ENCODE measurements at places on chromosomes 1 and 21. TPM values are rescaled to one million over a fixed set of nuclear protein-coding genes. Genes with fewer than 3 reads are reported as not detected.

GRCh38 chr1:193479187-193479586 is 292.8 kb upstream of the B3GALT2 start:
- peak overlapping the region; percentile 24 for H3K4me3 ChIP-seq
- no peaks in the 10 kb centered on the region for H3K36me3 ChIP-seq
- peaks cover 31% of the 10 kb centered on the region for H3K4me1 ChIP-seq
- H3K27ac ChIP-seq: peak overlapping the region; percentile 37

DNA sequence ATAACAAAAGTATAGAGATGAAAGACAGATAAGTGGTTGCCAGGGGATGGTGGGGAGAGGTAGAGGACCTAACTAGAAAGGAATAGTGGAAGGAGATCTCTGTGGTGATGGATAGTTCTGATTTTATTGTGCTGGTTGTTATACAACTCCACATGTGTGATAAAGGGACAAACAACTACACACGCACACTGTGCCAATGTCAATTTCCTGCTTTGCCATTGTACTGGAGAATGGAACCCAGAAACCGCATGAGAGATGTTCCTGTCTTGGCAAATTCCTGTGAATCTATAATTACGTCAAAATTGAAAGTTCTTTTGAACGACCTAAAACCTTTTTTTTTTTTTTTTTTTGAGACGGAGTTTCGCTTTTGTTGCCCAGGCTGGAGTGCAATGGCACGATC is 11.0 kb downstream of the TNFRSF9 start:
- H3K27me3 ChIP-seq: no peaks in the 10 kb centered on the region
- peaks cover 17% of the 10 kb centered on the region for H3K4me1 ChIP-seq
- no peak overlapping the region for H3K4me3 ChIP-seq
- DNase-seq: no peak
- no peak overlapping the region for H3K27ac ChIP-seq

DNA sequence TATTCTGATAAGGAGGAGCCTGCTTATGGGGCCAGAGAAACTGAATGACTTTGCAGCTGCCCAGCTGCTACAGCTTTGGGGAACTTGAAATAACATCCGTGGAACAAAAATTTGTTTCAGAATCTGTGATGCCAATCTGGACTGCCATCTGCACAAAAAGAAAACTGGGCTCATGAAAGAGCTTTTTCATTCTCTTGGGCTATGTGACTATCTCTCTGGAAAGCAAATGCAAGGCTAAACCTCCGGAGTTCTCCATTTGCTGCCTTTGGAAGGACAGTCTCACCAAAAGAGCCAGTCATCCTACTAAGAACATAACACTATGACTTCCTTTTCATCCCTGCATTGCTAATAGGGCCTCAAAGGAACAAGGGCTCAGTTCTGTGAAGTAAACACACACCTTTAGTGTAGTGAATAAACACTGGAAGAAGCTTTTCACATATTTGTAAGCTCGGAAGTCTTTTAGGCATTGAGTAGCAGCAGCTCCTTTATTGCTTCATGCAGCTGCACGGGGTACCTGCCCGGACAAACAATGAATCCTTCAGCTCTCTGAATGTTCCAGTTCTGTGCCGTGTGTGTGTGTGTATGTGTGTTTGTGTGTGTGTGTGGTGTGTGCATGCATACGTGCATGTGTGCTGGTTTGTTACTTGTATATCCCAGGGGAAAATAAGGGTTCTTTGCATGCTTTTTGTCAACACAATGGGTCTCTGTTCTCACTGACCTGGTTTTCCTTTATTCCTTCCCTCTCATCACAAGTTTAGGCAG is 255.5 kb upstream of the SGIP1 start:
- H3K36me3 ChIP-seq: no peaks in the 10 kb centered on the region
- no peak for DNase-seq
- no peak overlapping the region for H3K27ac ChIP-seq
- no peaks in the 10 kb centered on the region for H3K27me3 ChIP-seq

GRCh38 chr1:121558514-121558913 is 373.7 kb downstream of the SRGAP2C start:
- H3K4me3 ChIP-seq: no peak overlapping the region
- no peaks in the 10 kb centered on the region for H3K36me3 ChIP-seq
- no peaks in the 10 kb centered on the region for H3K27me3 ChIP-seq
- no peak overlapping the region for H3K27ac ChIP-seq
- H3K4me1 ChIP-seq: peaks cover 4% of the 10 kb centered on the region

GRCh38 chr1:115134850-115135480 is 45.7 kb upstream of the TSPAN2 start:
- H3K27me3 ChIP-seq: no peaks in the 10 kb centered on the region
- H3K4me3 ChIP-seq: no peak overlapping the region
- H3K36me3 ChIP-seq: no peaks in the 10 kb centered on the region
- H3K4me1 ChIP-seq: peaks cover 6% of the 10 kb centered on the region
- DNase-seq: no peak

KCNK2 gene
- not detected for total RNA-seq

OR6K3 gene
- not detected for total RNA-seq

CFHR4 gene
- total RNA-seq: not detected

METTL18 gene
- total RNA-seq: 20.6 TPM

CLIC6 gene
- total RNA-seq: 0.22 TPM

RNU1-4 gene
- 3,877 TPM for total RNA-seq

SLC6A17 gene
- not detected for total RNA-seq

KRTAP10-9 gene
- not detected for total RNA-seq

STPG1 gene
- total RNA-seq: 6.1 TPM
